ENCODE measurements at places on chromosomes 5 and 9.

DNA sequence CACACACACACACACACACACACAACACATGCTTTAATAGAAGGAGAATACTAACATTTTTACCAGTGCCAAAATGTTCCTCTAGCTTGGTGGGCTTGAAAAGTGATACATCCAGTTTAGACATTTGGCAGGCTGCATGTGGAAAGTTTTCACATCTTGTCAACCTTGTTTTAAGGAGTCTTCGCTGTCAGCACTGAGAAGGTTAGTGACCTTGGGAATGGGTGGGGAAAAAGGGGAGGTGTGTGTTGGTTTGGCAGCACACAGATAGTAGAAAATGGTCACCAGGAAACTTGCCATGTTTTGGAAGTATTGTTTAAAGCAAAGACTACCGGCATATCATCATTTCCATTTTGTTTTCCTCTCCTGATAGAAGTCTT, 346.5 kb upstream of the ADAMTSL1 start:
- DNase-seq = no peak

DNA sequence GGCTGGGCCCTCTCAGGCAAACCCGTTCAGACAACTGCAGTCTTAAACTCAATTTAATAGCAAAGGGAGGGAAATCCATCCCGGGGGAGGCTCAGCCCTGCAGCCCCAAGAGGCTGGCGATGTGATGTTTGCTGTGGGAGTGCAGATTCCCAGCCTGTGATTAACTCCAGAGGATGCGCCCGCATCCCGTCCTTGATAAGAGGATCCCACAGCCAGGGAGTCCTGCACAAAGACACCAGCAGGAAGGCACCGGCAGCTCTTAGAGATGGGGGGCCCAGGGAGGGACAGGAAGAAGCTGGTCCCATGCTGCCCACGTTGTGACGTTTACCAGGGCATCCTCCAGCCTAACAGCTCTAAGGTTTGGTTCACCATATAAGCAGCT, 64.7 kb downstream of the MRPL36 start:
- DNase-seq = no peak

- DNase-seq = no peak
These were observed 121.4 kb downstream of the DOCK8 start for GRCh38 chr9:336039-336438.

GRCh38 chr9:70054521-70054920, 10.9 kb downstream of the MAMDC2 start:
- DNase-seq = no peak

GRCh38 chr9:80197661-80198060, 625.9 kb downstream of the TLE4 start:
- no peak for DNase-seq

GRCh38 chr9:123338710-123339665, 17.0 kb upstream of the CRB2 start:
- DNase-seq = peak; percentile 9

GRCh38 chr9:114911167-114911821, 19.1 kb downstream of the TNFSF8 start:
- no peak for DNase-seq

DNA sequence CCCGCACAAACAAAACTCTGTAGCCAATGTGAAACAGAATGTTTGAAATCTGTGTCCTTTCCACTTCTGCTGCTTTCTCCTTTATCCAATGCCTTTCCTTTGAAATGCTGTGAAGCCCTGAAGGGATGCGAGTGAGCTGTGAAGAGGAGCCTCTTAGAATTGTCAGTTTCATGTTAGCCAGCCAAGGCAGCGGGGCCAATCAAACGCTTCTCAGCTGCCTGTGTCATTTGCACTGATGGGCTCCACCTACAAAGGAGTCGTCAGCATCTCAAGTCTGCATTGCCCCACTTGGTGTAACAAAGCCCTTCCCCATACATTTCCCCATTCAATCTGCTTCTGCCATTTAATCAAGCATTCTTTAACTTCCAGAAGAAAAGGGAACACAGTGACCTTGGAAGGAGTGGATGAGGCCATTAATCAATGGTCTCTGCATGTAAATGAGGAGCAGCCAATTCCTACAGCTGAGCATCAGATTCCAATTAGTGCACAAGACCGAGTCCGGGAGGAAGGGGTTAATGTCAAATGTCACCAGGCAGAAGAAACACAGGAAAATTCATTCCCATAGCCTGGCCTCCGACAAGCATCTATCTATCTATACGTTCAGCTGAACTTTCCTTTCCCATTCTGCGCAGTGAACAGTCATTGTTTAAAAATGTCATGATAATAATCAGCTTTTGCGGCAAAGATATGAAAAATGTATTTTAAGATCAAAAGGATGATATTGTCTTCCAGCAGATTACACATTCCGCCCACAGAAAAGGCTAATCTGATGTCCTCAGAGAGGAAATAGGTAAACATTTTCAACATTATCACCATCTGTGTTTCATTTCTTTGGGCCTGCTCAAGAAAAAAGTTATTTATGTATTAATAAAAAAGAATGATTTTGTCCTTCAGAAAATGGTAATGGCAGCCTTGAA, 154.6 kb downstream of the FSTL4 start:
- DNase-seq = no peak

Data from activated T-helper 1 cell treated with Interleukin-2 at 50 U/mL for 16 hours (primary cell).